IMR-90 (cell line): ENCODE measurements at places on chromosomes 16 and 17.
A peak's percentile ranks its signal among the peaks of the same experiment; 100 is the strongest.

DNA sequence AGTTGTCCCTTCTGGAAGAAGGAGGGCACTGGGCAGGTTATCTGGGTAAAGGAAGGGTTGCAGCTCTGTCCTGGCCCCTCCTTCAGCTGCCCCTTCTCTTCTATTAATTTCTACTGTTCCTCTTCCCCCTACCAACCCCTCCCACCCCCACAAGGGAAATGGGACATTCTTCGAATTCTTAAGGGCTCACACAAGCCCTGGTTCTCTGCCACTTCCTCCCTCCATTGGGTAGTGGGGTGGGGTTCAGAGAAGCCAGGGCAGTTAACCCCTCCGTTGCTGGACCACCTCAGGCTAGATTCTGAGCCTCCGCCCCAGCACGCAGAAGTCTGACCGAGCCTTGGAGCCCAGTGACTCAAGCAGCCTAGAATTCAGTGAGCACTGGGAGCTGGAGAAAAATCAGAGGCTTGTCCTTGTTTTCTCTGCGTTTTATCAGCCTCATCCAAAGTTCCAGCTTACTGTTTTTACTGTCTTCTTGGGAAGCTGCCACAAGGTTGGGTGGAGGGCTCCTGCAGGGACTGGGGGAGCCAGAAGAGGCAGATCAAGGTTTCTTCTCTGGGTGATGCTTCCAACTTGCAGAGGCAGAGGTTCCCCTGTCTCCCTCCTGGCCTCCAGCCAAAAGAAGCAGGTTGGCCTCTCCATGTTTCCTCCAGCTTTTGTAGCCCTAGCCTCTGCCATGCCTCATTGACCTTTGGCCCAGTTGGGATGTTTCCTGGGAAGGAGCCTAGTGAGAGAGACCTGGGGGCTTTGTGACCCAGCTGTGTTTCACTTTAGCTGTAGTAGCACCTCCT, 10.2 kb downstream of the LASP1 start:
- DNase-seq: peak; percentile 83

DNA sequence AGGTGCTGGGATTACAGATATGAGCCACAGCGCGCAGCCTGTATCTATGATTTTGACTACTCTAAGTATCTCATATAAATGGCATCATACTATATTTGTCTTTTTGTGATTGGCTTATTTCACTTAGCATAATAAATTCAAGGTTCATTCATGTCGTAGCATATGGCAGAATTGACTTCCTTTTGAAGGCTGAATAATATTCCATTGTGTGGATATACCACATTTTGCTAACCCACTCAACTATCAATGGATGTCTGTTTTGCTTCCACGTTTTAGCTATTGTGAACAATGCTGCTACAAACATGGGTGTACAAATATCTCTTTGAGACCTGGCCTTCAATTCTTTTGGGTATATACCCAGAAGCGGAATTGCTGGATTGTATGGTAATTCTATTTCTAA, 10.1 kb downstream of the PLXDC1 start:
- DNase-seq: no peak

GRCh38 chr17:73613271-73614233, 30.7 kb downstream of the SDK2 start:
- DNase-seq: no peak

- no peak for DNase-seq
These were observed 10.8 kb downstream of the ASPHD1 start for GRCh38 chr16:29910819-29911675.

- DNase-seq: no peak
These were observed 48.6 kb downstream of the CMIP start for GRCh38 chr16:81492965-81493754.

- DNase-seq: peak; percentile 91
These were observed 756 bp downstream of the TAX1BP3 start for GRCh38 chr17:3667366-3668278.

DNA sequence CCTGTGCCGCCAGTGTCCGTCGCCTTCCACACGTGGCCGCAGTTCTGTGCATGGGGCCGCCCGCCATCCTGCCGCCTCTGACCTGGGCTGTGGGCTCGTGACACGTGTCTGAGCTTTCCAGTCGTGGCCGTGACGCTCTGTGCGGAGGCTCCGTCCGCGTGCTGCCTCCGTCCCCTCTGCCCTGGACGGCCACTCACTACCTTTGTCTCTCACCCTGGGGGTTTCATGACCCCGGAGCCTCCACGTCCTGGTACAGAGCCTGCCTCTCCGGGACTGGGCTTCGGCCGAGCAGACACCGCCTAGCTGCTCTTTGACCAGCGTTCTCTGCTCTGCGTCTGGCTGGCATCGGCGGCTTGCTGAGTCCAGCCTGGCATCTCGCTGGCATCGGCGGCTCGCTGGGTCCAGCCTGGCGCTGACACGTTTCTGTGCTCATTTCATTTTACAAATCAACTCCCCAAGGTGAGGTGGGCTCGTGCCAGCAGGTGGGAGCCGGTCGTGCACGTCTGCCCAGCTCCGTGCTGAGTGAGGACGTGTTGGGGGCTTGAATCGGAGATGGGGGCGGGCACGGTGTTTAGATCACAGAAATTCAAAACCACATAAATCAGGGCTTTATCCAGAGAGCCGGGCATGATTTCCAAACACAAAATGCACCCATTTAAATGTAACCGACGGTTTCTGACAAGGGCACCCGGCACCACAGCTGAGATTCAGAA, 44.3 kb upstream of the GNG13 start:
- DNase-seq: no peak

GRCh38 chr16:29316761-29317183, 89.7 kb downstream of the NPIPB11 start:
- peak; percentile 21 for DNase-seq

DNA sequence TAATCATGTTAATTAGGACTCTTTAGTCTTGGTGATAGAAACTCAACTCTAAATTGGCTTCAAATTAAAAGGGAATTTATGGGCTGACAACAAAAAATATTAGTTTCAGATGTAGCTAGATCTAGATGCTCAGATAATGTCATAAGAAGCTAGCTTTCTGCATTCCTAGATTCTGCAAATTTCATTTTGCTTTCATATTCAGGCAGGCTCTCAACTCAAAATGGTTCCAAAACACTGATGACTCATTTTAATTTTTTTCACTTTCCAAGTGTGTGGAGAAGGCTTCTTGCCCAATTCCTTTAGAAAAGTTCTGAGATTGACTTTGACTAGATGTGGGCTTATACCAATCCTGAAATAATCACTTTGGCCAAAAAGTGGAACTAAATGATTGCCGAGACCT, 236.7 kb upstream of the GOT2 start:
- DNase-seq: no peak

DNA sequence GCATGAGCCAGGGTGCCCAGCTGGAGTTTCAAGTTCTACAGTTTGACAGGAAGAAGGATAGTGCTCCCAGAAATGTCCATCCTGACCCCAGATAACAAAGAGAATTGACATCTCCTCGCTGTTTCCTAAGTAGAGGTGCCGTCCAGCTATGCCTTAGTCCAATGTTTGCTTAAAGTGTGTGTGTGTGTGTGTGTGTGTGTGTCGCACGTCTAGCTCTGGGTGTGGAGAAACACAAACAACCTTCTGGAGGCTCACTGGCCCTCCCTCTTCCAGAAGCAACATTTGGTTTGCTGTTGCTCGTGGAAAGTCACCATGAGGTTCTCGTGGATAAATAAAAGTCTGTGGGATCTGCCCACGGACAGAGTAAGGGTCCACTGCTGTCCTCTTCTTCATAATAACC, 22.1 kb downstream of the EMP2 start:
- DNase-seq: no peak

DNA sequence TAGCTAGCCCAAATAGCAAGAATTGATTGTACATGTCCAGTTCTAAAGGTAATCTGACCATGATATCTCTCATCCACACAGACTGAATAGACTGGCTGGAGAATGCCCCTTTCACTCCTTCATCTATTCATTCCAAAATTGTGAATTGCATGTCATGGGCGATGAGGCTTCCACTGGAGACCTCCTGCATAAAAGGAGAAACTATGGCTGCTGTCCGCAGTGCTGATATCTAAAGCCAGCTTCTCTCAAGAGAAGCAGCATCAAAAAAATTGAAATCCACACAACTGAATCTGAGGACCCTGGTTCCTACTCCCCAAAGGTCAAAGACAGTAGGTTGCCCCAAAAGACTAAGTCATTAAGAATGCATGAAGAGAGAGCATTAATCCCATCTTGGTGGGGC, 7.9 kb upstream of the SCNN1G start:
- DNase-seq: peak; percentile 5

GRCh38 chr16:84670063-84670462, 21.8 kb downstream of the KLHL36 start:
- DNase-seq: no peak

DNA sequence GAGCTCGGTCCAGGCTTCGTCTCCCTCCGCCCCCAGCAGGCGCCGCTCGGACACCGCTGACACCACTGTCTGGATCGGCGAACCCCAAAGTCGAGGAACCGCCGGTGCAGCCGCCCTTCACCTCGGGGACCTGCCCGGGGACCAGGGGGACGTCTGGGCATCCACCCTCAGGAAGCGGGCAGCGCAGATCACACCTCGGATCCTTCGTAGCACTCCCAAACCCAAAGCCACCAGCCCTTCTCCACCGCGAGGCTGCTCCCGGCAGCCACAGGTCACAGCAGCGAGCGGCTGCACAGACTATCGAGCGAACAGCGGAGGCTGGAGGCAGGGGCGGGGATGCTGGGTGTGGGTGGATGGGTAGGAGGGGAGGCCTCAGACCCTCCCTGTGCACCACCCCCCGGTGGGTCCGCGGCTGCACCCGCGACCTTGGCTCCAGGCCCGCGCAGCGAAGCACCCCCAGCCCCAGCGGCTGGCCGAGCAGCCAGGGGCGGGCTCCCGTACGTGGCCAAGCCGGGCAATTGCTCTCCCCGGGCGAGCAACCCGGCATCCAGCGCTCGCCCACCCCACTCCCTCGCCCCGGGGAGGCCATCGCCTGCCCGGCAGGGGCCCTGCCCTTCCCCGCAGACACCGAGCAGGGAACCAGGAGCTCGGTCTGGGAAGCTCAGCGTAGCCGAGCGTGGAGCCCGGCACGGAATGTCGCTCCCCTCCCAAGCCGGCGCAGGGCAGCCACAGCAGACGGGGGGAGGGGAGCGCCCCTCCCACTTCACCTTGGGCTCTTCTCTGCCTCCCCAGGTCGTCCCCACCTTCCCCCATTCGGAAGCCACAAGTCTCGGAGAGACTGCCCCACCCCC, 1.0 kb downstream of the SDK2 start:
- DNase-seq: no peak

GRCh38 chr17:13480877-13481276, 120.9 kb downstream of the HS3ST3A1 start:
- no peak for DNase-seq

GRCh38 chr17:34205401-34205800, 49.7 kb upstream of the CCL2 start:
- DNase-seq: no peak

DNA sequence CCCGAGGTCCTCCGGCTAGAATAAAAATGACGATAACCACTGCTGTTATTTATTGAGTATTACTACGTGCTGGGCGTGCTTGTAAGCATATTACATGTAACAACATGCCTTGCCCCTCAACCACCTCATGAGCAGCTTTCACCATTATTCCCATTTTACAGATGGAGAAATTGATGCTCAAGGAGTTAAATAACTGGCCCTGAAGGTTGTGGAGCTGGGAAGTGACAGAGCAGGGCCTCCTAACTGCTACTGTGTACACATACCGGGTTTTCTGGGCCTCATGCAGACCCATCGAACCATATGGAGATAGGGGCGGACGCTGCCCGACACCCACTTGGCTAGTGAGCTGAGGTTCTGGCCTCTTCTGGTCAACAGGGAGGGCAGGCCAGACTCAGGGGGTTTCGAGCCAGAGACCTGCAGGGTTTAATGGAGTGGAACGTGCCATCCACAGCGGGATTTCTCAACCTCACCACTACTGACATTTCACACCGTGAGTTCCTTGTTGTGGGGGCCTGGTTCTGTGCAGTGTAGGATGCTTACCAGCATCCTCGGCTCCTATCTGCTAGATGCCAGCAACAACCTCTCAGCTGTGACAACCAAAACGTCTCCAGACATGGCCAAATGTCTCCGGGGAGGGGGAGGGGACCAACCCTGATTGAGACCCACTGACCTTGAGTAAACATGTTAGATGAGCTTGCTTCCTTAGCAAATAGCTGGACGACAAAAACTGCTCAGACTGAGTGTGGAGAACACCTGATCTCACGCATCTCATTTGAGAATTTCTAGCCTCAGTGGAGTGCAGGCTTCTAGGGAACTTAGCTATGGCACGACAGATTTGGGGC, 432.0 kb downstream of the SLC39A11 start:
- DNase-seq: no peak

- no peak for DNase-seq
These were observed 469.3 kb downstream of the TOX3 start for GRCh38 chr16:52077607-52078006.

DNA sequence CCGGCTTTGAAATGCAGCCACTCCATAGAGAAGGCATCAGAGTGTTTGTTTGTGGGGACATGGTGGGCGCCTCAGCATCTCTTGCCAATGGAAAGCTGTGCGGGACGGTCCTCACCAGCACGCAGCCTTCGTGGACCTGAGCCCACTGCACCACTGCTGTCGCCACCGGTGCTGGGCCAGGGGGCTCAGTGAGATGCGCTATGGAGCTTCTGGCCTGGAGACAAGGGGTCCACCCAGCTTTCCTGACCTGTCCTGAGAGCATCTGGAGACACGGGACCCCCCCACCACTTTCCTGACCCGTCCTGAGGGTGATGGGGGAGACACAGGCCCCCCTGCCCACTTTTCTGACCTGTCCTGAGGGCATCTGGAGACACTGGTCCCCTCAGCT, 79.4 kb downstream of the LMF1 start:
- no peak for DNase-seq

DNA sequence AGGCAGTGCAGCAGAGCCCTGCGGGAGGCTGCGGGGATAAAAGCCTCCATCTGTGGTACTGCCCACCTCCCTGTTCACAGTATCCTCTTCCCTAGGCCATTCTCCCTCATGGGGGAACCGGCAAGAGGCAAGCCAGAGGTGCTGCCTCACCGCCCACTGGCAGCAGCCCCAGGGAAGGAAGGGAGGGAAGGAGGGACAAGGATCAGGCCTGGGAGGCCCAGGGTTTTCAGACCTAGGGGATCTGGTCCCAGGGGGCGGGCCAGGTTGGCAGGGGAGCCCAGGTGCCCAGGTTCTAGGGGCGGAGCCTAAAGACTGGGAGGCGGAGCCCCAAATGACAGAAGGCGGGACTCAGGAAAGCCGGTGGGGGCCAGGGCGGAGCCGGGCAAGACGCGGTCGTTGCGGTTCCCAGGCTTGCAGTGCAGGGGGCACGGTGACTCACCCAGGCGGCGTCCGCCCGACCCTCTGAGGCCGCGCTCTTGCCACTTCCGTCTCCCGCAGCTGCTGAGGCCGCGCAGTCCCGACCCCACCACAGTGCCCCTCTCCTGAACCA, 3.0 kb upstream of the MTMR4 start:
- DNase-seq: no peak

DNA sequence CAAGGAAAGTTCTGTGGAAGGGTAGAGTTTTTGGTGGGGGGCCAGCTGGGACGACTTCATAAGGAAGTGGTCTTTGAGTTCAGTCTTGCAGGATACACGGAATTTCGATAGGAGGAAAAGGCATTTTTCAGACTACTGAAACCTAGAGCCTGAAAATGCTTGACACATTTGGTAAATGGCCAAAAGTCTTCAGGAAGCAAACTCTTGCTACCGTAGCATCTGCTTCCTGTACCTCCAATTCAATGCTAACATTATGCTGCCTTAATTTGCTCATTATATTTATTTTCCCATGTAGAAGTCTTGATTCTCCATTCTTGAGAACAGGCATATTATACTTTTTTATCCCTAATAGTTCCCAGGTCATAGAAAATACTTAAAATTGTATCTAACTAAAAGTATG, 129.3 kb upstream of the MED13 start:
- DNase-seq: no peak
